ENCODE measurements at places on chromosomes 1 and 21.

- no peak overlapping the region for H3K4me3 ChIP-seq
- H3K27me3 ChIP-seq, result no peaks in the 10 kb centered on the region
- no peak overlapping the region for H3K27ac ChIP-seq
- peaks cover 9% of the 10 kb centered on the region for H3K4me1 ChIP-seq
- peaks cover 6% of the 10 kb centered on the region for H3K36me3 ChIP-seq
- DNase-seq, result no peak
Observed at GRCh38 chr1:108815566-108815965, 41.3 kb downstream of the AKNAD1 start.

GRCh38 chr1:79255421-79255820 lies 248.9 kb upstream of the ADGRL4 start:
- no peak overlapping the region for H3K27ac ChIP-seq
- no peaks in the 10 kb centered on the region for H3K27me3 ChIP-seq
- no peaks in the 10 kb centered on the region for H3K36me3 ChIP-seq

GRCh38 chr1:19437891-19438294 lies 47.4 kb downstream of the CAPZB start:
- H3K27me3 ChIP-seq, result no peaks in the 10 kb centered on the region
- H3K36me3 ChIP-seq, result peaks cover 44% of the 10 kb centered on the region
- no peak overlapping the region for H3K4me3 ChIP-seq
- peaks cover 12% of the 10 kb centered on the region for H3K4me1 ChIP-seq

- H3K27ac ChIP-seq, result no peak overlapping the region
- H3K36me3 ChIP-seq, result no peaks in the 10 kb centered on the region
- no peak overlapping the region for H3K4me3 ChIP-seq
- no peaks in the 10 kb centered on the region for H3K4me1 ChIP-seq
Observed at GRCh38 chr1:167638064-167638463, 8.0 kb downstream of the RCSD1 start.

- H3K36me3 ChIP-seq, result no peaks in the 10 kb centered on the region
- H3K4me3 ChIP-seq, result no peak overlapping the region
- DNase-seq, result no peak
- no peaks in the 10 kb centered on the region for H3K27me3 ChIP-seq
Observed at GRCh38 chr1:58456470-58456869, 90.1 kb downstream of the OMA1 start.

DNA sequence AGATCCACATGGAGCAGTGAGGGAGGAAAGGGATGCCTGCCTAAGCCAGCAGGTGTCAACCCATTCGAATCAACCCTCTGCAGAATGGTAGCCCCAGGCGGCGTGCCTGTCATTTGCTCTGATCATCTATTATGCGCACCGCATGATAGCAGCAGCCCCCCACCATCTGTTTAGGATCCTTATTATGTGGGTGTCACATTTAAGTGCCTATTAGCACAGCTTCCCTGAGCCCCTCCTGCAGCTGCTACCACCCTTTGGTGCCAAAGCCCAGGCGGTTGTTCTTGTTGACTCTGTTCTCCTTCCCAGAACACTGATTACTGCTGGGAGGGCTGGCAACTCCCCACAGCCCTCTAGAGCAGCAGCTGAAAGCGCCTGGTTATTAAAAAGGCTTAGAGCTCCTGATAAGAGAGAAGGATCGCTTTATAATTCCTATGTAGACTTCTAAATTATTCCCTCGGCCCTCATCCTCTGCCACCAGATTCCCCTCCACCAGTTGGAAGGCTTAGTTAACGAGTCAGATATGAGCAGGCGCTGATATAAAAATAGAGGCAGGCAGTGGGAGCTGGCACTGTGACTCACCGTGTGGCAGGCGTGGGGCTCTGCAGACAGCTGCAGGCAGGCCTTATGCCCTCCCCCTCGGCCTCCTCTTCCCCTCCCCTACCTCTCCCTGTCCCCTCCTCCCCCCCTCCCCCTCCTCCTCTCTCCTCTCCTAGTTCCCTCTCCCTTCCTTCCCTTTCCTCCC lies 23.0 kb downstream of the ACTA1 start:
- H3K36me3 ChIP-seq, result no peaks in the 10 kb centered on the region
- no peak overlapping the region for H3K4me3 ChIP-seq
- peaks cover 16% of the 10 kb centered on the region for H3K4me1 ChIP-seq
- H3K27me3 ChIP-seq, result peaks cover 42% of the 10 kb centered on the region
- DNase-seq, result no peak
- H3K27ac ChIP-seq, result no peak overlapping the region

GRCh38 chr1:201539561-201540431 lies 869 bp downstream of the NAV1 start:
- peaks cover 7% of the 10 kb centered on the region for H3K4me1 ChIP-seq
- H3K4me3 ChIP-seq, result peak overlapping the region; percentile 82
- peaks cover 3% of the 10 kb centered on the region for H3K27me3 ChIP-seq
- DNase-seq, result no peak

GRCh38 chr1:20974951-20975350 lies 187.8 kb upstream of the HP1BP3 start:
- no peaks in the 10 kb centered on the region for H3K27me3 ChIP-seq
- no peak for DNase-seq
- H3K36me3 ChIP-seq, result peaks cover 7% of the 10 kb centered on the region
- H3K4me3 ChIP-seq, result no peak overlapping the region
- no peaks in the 10 kb centered on the region for H3K4me1 ChIP-seq
- no peak overlapping the region for H3K27ac ChIP-seq

DNA sequence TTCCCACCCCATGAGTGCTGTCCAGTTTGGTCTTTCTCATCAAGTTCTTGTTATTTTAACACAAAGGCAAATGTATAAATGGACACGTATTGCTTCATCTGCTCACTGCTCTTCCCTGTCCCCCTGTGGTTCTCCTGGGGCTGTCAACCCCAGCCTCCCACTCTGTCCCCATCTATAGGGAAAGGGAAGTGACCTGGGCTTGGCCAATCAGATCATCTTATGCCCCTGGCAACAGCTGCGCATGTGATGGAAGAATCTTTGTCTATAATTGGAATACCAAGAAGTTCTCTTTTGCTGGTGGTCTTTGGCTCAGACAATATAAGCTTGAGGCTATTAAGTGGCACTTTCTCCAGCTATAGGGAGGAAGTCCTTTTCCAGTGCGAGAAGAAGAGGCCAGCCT lies 4.7 kb upstream of the CCSAP start:
- H3K4me1 ChIP-seq, result peaks cover 2% of the 10 kb centered on the region
- H3K27me3 ChIP-seq, result peaks cover 8% of the 10 kb centered on the region
- no peak for DNase-seq
- H3K4me3 ChIP-seq, result no peak overlapping the region
- H3K36me3 ChIP-seq, result no peaks in the 10 kb centered on the region

GRCh38 chr1:153842006-153842471 lies 66.8 kb downstream of the SLC27A3 start:
- no peak for DNase-seq
- H3K27ac ChIP-seq, result no peak overlapping the region
- no peaks in the 10 kb centered on the region for H3K4me1 ChIP-seq
- H3K36me3 ChIP-seq, result peaks cover 3% of the 10 kb centered on the region
- no peaks in the 10 kb centered on the region for H3K27me3 ChIP-seq
- H3K4me3 ChIP-seq, result no peak overlapping the region

GRCh38 chr21:46636550-46637285 lies 1.2 kb downstream of the PRMT2 start:
- H3K4me1 ChIP-seq, result no peaks in the 10 kb centered on the region
- H3K36me3 ChIP-seq, result peaks cover 6% of the 10 kb centered on the region
- H3K4me3 ChIP-seq, result no peak overlapping the region
- no peak overlapping the region for H3K27ac ChIP-seq

GRCh38 chr1:201736707-201737320 lies 92.1 kb upstream of the IPO9 start:
- H3K4me3 ChIP-seq, result no peak overlapping the region
- H3K27me3 ChIP-seq, result no peaks in the 10 kb centered on the region
- no peak for DNase-seq
- peaks cover 44% of the 10 kb centered on the region for H3K4me1 ChIP-seq

DNA sequence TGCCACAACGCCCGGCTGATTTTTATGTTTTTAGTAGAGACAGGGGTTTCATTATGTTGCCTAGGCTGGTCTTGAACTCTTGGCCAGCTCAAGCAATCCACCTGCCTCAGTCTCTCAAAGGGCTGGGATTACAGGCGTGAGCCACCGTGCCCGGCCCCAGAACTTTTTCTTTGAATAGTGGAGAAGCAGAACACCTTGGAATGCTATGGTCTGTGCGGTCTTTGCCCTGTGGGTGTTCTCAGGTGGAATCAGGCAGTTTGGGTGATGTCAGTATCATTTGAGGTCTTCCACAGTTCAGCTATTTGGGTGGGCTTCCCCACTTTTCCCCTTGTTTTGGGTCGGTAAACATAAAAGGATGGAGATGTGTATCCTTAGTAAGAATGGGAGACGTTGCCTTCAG lies 17.6 kb downstream of the CAMTA1 start:
- no peaks in the 10 kb centered on the region for H3K27me3 ChIP-seq
- no peak overlapping the region for H3K27ac ChIP-seq
- DNase-seq, result no peak
- H3K4me1 ChIP-seq, result no peaks in the 10 kb centered on the region
- H3K4me3 ChIP-seq, result no peak overlapping the region

DNA sequence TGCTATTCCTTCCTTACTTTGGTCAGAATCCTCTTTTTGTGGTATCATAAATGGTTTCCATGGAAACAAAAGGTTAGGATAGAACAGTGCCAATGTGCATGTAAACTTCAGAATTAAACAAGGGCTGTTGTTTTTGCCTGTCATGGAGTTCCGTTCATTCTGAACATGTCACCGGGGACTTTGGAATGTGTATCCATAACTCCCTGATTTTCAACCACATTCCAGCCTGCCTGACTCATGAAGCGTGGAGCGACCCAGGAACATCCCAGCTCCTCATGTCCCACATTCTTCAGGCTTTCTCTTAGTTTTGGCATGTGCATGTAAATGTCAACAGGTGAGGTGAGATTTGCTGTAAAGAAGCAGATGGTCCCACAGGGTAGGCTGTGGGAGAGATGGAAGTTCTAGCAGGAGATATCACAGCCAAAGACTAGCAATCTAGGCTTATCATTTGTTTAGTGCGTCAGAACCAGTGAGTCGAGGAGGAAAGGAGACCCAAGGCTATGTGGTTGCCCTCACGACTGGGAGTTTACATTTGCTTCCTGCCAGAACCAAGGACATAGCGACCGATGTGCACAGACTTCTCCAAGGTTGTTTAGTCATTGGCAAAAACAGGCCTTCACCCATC lies 23.0 kb upstream of the DNAJC11 start:
- no peak overlapping the region for H3K4me3 ChIP-seq
- no peaks in the 10 kb centered on the region for H3K4me1 ChIP-seq
- no peak for DNase-seq
- no peak overlapping the region for H3K27ac ChIP-seq
- no peaks in the 10 kb centered on the region for H3K27me3 ChIP-seq

GRCh38 chr1:205980237-205980870 lies 22.8 kb downstream of the RAB7B start:
- H3K4me1 ChIP-seq, result peaks cover 9% of the 10 kb centered on the region
- H3K27ac ChIP-seq, result no peak overlapping the region
- DNase-seq, result no peak
- H3K36me3 ChIP-seq, result no peaks in the 10 kb centered on the region

GRCh38 chr1:17706445-17706844 lies 48.7 kb upstream of the ACTL8 start:
- no peaks in the 10 kb centered on the region for H3K36me3 ChIP-seq
- H3K27ac ChIP-seq, result no peak overlapping the region
- H3K27me3 ChIP-seq, result no peaks in the 10 kb centered on the region
- peaks cover 6% of the 10 kb centered on the region for H3K4me1 ChIP-seq

DNA sequence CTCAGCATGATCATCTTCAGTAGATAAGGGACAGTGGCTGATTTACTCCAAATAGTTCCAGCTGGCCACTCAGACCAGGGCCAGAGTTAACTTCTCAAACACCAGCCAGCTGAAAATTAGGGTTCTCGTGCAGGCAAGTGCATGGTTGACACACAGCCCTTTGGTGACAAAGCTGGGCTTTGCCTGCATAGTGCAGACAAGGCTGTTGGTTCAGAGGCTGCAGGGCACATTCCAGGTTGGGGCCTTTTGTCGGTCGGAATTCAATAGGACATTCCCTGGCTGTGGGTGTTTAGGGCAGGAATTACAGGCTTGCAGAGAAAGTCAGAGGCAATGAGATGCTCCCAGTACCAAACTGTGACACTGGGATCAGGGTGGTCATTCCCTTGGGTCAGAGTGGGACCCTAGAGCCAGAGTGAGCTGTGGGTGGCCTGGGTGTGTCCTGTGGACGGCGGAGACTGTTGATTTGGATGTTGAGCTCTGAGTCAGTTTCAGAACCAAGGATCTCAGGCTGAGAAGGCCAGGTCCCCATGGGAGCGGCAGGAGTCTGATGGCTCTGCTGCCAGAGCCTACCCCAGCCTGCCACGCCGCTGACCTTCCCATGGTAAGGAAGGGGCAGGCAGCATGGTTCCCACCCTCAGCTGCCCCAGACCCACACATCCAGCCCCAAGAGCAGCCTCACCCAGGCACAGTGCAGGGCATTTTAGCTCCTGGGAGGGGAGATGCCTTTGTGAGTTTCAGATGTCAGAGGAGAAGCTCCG lies 56.2 kb downstream of the STUM start:
- peak overlapping the region; percentile 50 for H3K27ac ChIP-seq
- H3K4me1 ChIP-seq, result peaks cover 3% of the 10 kb centered on the region
- H3K27me3 ChIP-seq, result peaks cover 67% of the 10 kb centered on the region
- DNase-seq, result peak; percentile 57
- no peak overlapping the region for H3K4me3 ChIP-seq
- no peaks in the 10 kb centered on the region for H3K36me3 ChIP-seq

- H3K4me1 ChIP-seq, result peaks cover 3% of the 10 kb centered on the region
- no peak for DNase-seq
- peaks cover 13% of the 10 kb centered on the region for H3K27me3 ChIP-seq
- H3K27ac ChIP-seq, result no peak overlapping the region
- H3K4me3 ChIP-seq, result no peak overlapping the region
Observed at GRCh38 chr21:34885626-34886239, 163.4 kb downstream of the RUNX1 start.

- no peaks in the 10 kb centered on the region for H3K4me1 ChIP-seq
- DNase-seq, result no peak
- H3K27me3 ChIP-seq, result no peaks in the 10 kb centered on the region
- H3K27ac ChIP-seq, result no peak overlapping the region
Observed at GRCh38 chr1:2379733-2380404, 11.5 kb downstream of the MORN1 start.

GRCh38 chr1:6753320-6754140 lies 31.7 kb upstream of the CAMTA1 start:
- H3K27ac ChIP-seq, result no peak overlapping the region
- H3K27me3 ChIP-seq, result no peaks in the 10 kb centered on the region
- H3K4me1 ChIP-seq, result no peaks in the 10 kb centered on the region
- no peaks in the 10 kb centered on the region for H3K36me3 ChIP-seq

DNA sequence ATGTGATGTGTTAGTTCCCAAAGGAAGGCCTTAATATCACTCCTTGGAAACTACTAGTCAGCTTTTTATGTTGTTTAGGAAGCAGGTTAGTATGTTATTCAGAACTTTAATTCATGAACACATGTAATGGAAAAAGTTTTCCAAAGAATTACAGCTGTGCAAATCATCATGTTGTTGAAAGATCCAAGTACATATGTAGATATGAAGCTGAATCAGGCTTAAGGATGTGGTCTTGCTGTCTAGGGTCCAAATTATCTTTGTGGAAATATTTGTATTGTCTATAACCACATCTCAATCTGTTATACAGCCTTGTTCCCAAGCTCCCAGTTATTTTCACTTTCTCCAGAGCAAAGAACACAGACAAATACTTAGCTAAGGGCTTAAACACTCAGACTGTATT lies 231.6 kb downstream of the TPR start:
- no peaks in the 10 kb centered on the region for H3K27me3 ChIP-seq
- no peak overlapping the region for H3K27ac ChIP-seq
- H3K36me3 ChIP-seq, result no peaks in the 10 kb centered on the region
- no peaks in the 10 kb centered on the region for H3K4me1 ChIP-seq
- H3K4me3 ChIP-seq, result no peak overlapping the region

Data from neuronal stem cell (in vitro differentiated cells).